Osteocyte (in vitro differentiated cells): ENCODE measurements at places on chromosomes 2 and 18. TPM values are rescaled to one million over a fixed set of nuclear protein-coding genes. Genes with fewer than 3 reads are reported as not detected.

The IRS1 gene
- total RNA-seq: 19.8 and 20.0 TPM in 2 replicates

The METTL8 gene
- 21.7 and 27.1 TPM in 2 replicates for total RNA-seq

The SAG gene
- total RNA-seq: not detected in 2 replicates

The DPP10 gene
- total RNA-seq: not detected in 2 replicates

The MOCOS gene
- total RNA-seq: 5.2 and 5.5 TPM in 2 replicates

The SDC1 gene
- 11.1 and 11.6 TPM in 2 replicates for total RNA-seq

The POMC gene
- not detected in 2 replicates for total RNA-seq

The LBX2 gene
- total RNA-seq: 1.0 and 1.1 TPM in 2 replicates

The NGEF gene
- total RNA-seq: 0.26 and 0.27 TPM in 2 replicates

The E2F6 gene
- 14.8 and 16.9 TPM in 2 replicates for total RNA-seq

The ABCG8 gene
- not detected in 2 replicates for total RNA-seq

The TMEM169 gene
- total RNA-seq: 1.5 and 2.3 TPM in 2 replicates

The RGPD8 gene
- total RNA-seq: 8.6 and 9.6 TPM in 2 replicates

The EFR3B gene
- 1.0 and 1.3 TPM in 2 replicates for total RNA-seq

The ADD2 gene
- not detected in 2 replicates for total RNA-seq

The SATB2 gene
- total RNA-seq: 11.6 and 12.8 TPM in 2 replicates

The ICA1L gene
- 4.9 and 6.5 TPM in 2 replicates for total RNA-seq

The GLB1L gene
- 8.8 and 9.6 TPM in 2 replicates for total RNA-seq

The NDUFB3 gene
- total RNA-seq: 69.1 and 74.1 TPM in 2 replicates

The SLC38A11 gene
- not detected in 2 replicates for total RNA-seq

The SNRPD1 gene
- total RNA-seq: 36.2 and 37.7 TPM in 2 replicates

The ASXL3 gene
- total RNA-seq: 7.2 and 10.1 TPM in 2 replicates

The TRIM43 gene
- not detected in 2 replicates for total RNA-seq

The FKBP1B gene
- 12.6 and 12.7 TPM in 2 replicates for total RNA-seq

The MERTK gene
- total RNA-seq: 1.2 and 1.5 TPM in 2 replicates

The CROCC2 gene
- total RNA-seq: not detected in 2 replicates

The PLEKHB2 gene
- total RNA-seq: 53.9 and 54.2 TPM in 2 replicates

The DCDC2C gene
- total RNA-seq: not detected in 2 replicates

The FSHR gene
- total RNA-seq: not detected in 2 replicates

The ARHGEF33 gene
- total RNA-seq: 0.48 and 0.65 TPM in 2 replicates

The XIRP2 gene
- 0.08 TPM in 1 of 2 replicates, not detected in the other for total RNA-seq

The SOX11 gene
- total RNA-seq: 69.5 and 71.7 TPM in 2 replicates

The IDH1 gene
- total RNA-seq: 49.6 and 52.1 TPM in 2 replicates

The KCNS3 gene
- not detected in 2 replicates for total RNA-seq

The ANTXR1 gene
- total RNA-seq: 144 and 149 TPM in 2 replicates

The CMPK2 gene
- total RNA-seq: 0.24 and 1.1 TPM in 2 replicates

The HMSD gene
- not detected in 2 replicates for total RNA-seq

The SLC30A3 gene
- not detected in 2 replicates for total RNA-seq

The ARHGEF4 gene
- 2.6 and 3.2 TPM in 2 replicates for total RNA-seq

The AKAIN1 gene
- total RNA-seq: not detected in 2 replicates

The LOXL3 gene
- 58.1 and 62.1 TPM in 2 replicates for total RNA-seq

The CDK5R2 gene
- total RNA-seq: not detected in 2 replicates

The SUCLG1 gene
- total RNA-seq: 51.8 and 52.4 TPM in 2 replicates

The AUP1 gene
- 96.3 and 97.1 TPM in 2 replicates for total RNA-seq

The CTDSP1 gene
- 131 and 138 TPM in 2 replicates for total RNA-seq

The DUSP19 gene
- total RNA-seq: 3.9 and 4.7 TPM in 2 replicates

The PTMA gene
- total RNA-seq: 709 and 776 TPM in 2 replicates

The SLC11A1 gene
- total RNA-seq: 0.16 and 0.21 TPM in 2 replicates

The GNAL gene
- total RNA-seq: 1.2 and 1.3 TPM in 2 replicates

The SLC9A4 gene
- total RNA-seq: not detected in 2 replicates

The ASTL gene
- total RNA-seq: not detected in 2 replicates

The TCF23 gene
- not detected in 2 replicates for total RNA-seq

The GRHL1 gene
- 0.32 and 0.81 TPM in 2 replicates for total RNA-seq

The FARP2 gene
- total RNA-seq: 54.5 and 70.1 TPM in 2 replicates
